ENCODE measurements at places on chromosomes 4 and X.

DNA sequence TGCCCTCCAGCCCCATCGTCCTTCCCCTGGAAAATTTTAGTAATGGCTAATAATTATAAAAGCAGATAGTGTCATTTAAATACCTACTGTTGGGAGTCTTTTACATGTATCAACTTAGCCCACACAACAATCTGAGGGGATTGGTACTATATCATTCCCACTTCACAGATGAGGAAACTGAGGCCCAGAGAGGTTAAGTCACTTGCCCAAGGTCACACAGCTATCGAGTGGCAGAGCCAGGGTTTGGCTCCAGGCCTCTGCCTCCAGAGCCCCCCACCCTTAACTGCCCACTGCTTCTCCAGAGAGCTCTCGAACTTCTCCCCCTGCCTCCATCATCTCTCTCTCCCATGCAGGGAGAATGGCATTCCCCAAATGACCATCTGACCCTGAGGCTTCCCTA is 7.4 kb downstream of the C4orf50 start:
- DNase-seq: no peak

GRCh38 chrX:33379839-33380238 is 168.5 kb upstream of the DMD start:
- DNase-seq: no peak

DNA sequence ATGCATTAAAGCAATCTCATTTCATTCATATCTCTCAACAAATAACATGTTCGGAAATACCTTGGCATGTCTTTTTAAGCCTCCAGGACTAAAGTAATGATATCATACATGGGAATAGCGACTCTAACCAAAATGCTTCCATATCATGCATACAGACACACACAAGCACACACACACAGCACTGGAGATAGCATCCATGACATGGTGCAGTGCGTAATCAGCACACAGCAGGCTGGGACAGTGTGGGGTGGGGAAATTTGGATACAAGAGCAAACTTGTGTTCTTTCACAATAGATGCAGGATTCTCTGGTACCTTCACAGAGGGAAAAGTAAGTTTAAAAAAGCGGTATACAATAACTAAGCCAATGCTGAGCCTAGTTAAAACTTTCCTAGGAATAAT is 132.3 kb upstream of the HPGD start:
- DNase-seq: no peak

DNA sequence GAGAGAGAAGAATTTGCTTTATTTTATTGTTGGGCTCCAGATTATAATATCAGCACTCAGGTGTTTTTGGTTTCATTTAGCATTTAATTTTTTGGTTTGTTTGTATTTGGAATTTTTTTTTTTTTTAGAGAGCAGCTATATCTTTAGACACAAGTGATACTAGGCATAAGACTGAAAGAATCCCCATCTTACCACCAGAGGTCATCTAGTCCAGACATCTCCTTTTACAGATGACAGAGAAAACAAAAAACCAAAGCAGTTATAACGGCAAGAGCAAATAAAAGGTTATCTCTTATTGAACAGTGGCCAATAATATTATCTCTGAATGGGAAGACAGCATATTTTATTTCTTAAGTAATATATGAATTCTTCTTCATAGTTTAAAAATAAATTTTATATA is 22.8 kb downstream of the USP38 start:
- no peak for DNase-seq

DNA sequence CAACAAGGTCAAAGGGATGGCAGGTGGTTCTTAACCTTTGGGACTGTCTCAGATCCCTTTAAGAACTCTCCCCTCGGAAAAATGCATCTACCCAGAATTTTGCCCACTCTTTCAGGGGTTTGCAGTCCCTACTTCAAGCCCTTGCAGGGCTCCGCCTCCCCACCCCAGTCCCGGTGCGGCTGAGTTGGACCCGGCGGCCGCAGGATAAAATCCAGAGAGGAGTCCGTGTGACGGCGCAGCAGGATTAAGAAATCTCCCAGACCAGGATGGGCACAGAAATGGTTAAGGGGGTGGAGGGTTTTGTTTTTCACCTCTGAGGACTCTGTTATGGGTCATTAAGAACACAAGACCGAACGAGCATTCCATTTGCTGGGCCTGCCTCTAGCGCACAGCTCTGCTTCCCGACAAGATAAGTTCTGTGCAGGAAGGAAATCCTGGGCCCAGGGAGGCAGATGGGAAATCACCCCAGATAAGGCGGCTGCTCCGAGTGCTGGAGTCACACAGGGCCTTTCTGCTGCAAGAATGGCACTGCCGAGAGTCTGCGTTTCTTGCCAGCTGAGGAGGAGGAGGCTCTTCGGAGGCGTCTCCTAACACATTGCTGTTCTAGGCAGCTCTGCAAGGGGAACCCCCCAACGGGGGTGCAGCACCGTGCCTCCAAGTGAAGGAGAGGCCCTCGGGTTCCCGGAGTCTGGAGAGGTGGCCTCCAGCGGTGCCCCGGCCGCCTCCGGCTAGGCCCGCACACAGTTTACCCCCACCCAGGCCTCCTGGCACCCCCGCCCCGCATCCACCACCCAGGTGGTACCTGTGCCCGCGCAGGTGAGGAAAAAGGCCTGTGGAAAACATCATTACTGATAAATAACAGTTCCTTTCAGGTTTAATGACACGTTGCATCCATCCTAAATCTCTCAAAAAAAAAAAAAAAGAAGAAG is 277.6 kb downstream of the BCOR start:
- DNase-seq: no peak

GRCh38 chr4:156767911-156768415 is 203.6 kb downstream of the PDGFC start:
- DNase-seq: no peak

DNA sequence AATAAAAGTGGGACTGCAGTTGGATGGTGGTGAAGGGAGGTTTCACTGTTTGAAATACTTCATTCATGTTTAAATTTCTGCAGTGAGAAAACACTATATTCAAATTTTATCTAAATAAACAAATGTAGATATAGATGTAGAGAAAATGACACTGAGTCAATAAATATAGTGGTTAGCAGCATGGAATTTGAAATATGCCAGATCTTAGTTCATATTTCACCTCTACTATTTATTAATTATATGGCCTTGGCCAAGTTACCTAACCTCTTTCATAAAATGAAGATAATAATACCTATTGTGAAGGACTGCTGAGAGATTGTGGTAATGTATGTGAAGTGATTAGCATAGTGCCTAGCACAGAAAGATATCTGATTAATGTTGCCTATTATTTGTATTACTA is 70.5 kb downstream of the AGTR2 start:
- DNase-seq: no peak

- DNase-seq: no peak
Measured at GRCh38 chrX:71996136-71996535, 85.5 kb downstream of the NHSL2 start.

- no peak for DNase-seq
Measured at GRCh38 chrX:132034648-132035047, 11.5 kb downstream of the STK26 start.

DNA sequence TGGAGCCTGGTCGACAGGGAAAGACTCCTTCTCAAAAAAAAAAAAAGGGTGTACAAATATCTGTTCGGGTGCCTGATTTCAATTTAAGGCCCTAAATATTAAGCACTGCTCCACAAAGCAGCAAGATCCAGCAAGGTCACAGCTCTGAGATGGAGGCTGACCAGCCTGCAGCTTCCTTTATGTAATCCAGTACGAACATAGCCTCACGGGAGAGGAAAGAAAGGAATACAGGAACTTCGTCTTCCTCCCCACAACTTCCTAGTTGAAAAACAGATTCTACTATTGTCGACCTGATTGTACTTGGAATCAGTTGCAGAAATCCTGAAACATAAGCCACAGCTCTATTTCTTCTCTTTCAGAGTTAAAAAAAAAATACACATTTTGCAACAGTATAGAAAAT is 53.5 kb upstream of the TBC1D9 start:
- DNase-seq: no peak

DNA sequence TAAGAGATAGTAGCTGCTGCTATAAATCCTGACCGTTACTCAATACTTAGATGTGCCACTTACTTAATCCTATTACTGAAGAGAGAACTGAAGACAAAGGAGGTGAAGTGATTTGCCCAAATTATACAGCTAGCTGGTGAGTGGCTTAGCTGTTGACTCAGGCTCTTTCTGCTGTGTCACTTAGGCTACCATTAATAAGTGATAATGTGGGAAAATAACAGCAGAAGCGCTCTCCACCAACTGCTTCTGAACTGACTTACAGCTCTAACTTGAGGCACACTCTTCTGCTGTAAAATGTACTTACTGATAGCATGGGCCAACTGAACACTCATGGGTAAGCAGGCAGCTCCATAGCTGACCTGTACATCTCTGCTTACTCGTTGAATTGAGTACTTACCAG is 7.5 kb upstream of the KLHL5 start:
- no peak for DNase-seq

GRCh38 chr4:187849556-187850225 is 145.9 kb upstream of the ZFP42 start:
- DNase-seq: no peak

Data from body of pancreas (tissue), 4 donors.